Stimulated activated CD8-positive, alpha-beta memory T cell treated with anti-CD3 and anti-CD28 coated beads, Interleukin-7, amount 100 ng/mL, for 4 hours (primary cell): ENCODE measurements at places on chromosomes 5 and 9.

DNA sequence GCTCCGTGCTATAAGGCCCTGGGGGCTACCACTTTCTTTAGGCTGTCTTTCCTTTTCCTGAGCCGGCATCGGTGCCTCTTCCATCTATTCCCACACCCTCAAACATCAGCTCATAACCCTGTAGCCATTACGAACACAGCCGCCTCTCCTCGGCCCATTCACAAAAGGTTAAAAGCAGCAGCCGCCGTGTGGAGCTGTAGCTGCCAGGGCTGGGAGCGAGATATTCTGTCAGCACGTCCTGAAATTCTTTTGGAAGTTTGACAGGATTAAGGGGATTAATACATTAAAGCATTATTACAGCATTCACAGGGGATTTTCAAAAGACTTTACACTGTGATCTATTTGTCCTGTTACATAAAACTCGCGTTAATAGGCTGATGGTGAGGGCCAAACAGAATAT, 428.2 kb downstream of the CDK5RAP2 start:
- DNase-seq: no peak

GRCh38 chr5:141598391-141599345, 20.1 kb downstream of the DIAPH1 start:
- no peak for DNase-seq

GRCh38 chr5:31273161-31273560, 79.7 kb downstream of the CDH6 start:
- DNase-seq: no peak

DNA sequence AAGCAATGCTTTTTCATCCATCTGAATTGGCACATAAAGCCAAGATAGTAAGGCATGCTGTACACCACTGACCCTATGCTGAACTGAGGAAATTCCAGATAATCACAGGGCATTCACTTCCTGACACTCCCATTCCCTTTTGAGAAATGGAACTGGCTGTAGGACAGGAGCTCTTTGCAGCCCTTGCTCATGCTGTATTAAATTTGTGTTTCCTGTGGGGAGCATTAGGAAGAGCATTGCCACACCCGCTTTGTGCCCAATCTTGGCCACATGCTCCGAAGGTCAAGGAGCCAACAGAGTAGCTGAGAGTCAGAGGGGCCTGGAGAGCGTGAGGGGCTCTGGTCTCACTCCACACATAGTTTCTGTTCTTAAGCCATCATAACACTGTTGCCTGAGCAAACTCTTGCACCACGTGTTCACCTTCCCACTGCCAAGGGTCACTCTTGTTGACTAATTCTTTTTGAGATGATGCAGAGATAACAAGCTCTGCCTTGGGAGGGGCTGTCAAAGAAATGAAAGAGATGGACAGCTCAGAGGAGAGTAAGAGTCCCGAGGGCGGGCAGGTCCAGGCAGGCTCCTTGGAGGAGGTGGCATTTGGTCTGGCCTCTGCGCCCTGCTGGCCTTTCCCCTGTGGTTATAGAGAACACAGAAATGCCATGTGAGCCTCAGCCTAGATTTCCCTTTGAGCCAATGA, 31.7 kb upstream of the ARAP3 start:
- DNase-seq: no peak

DNA sequence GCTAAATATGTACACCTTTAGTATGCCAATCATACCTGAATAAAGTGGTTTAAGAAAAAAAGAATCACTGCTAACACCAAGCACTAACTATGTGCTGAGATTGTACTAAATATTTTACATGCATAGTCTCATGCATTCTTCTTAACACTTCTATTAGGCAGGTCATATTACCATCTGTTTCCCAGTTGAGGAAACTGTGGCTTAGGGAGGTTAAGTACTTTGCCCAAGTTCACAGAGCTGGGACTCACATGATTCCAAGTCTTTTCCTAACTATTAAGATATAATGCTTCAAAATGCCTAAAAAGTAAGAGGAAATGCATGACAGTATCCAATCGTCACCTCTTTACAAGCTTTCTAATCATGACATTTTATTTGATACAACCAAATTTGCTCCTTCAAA, 69.2 kb upstream of the PLPP6 start:
- DNase-seq: no peak

GRCh38 chr9:98873951-98874371, 66.5 kb downstream of the GALNT12 start:
- no peak for DNase-seq

DNA sequence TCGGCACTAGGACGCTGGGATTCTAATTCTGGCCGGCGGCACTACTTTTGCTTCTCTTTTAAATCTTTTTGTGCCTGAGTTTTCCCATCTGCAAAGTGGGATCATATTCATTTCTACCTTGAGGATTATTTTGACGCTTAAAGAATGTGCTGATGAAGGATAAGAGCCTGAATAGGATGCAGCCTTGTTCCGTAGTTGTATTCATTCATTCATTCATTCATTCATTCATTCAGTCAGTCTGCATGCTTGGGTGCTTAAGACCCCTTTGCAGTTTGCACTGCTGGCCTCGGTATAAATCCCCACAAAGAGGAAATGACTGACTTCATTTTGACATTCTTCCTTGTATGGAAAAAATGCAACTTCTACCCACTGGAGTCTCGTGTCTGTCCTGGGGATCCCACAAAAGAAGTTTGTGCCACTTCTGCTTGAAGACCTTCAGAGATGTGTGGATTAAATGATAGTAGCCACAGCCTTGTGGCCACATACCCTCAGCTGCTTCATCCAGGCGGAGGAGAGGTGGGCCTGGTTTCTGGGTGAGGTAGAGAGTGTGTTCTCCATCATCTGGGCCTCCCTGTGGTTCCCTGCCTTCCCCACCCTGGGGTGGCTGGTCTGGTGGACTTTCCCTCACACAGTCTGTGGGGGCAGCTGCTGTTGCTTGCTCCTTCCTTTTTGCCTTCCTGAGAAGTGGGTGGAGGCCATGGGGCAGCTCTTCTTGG, 62.6 kb downstream of the PPARGC1B start:
- DNase-seq: no peak
